ENCODE measurements at places on chromosomes 6 and 20.

DNA sequence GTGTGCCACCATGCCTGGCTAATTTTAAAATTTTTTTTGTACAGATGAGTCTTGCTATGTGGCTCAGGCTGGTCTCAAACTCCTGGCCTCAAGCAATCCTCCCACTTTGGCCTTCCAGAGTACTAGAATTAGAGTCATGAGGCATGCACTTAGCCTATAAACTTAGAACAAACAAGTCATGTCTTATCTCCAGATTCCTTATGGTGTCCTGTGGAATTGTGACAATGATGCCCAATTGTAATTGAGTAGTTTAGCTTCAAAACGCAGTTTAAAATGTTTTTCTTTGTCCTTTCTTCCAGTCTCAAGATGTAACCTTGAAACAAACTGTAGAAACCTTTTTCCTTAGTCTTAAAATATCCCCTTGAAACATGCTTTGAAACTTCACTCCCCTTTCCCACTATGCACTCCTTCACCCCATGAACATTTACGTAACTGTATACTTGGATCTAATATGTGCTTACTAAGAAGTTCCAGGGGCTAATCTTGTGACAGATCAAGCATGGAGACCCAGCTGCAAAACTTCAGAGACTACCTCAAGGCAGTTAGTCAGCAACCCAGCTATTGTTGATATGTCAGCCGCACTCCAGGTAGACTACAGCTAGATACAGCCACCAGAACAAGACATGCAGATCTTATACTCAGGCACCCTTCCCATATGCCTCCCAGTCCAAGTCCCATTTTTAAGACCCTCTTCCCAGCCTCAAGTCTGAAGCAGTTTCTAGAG, 46.2 kb downstream of the MAN1A1 start:
- DNase-seq = no peak

DNA sequence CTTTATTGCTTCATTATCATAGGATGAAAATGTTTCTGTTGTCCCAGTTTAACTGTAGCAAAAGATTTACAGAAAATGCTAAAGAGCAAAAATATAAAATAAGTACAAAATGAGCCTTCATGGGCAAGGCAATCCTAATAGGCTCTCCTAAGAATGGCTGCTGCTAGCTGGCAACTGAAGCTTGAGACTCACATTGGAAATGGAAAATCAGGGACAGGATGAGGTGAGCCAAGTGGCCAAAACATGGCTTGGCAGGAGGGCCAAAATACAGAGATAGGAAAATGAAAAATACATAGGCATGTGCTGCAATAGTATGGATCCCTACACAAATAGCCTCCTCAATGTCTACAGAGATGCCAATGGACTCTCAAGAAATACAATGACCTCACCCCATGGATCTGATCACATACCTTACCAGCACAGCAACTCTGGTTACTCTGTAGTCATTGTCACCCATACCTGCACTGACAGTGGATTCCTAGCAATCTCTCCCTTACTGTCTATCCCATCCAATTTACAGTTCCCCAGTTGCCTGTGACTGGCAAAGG, 105.4 kb downstream of the DST start:
- no peak for DNase-seq

- no peak for DNase-seq
Measured at GRCh38 chr20:4871486-4871885, 129.8 kb downstream of the SLC23A2 start.

DNA sequence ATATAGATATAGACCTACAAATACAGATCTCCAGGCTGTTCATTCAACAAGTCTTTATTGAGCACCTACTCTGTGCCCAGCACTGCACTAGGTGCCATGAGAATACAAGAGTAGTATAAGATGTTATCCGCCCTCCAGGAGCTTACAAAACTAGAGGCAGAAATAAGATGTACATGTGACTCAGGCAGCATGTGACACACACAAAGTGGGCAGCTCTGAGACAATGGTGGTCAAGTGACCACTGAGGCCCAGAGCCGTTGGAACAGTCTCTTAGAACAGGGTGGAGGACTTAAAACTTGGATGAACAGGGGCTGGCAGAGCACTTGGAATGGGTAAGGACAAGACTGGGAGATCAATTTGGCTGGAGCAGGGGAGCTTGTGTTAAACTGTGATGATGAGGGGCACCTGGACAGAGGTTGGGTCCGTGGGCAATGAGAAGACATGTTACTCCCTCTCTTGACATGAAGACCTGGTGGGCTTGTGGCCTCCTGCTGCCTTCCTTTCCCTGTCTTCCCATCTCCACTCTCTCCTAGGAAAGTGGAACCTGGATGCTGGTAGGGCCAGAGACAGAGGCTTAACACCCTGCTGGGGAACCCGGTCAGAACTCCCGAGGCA, 21.2 kb downstream of the TRIM15 start:
- DNase-seq = no peak

- DNase-seq = no peak
Measured at GRCh38 chr6:162181111-162181510, 546.5 kb downstream of the PRKN start.

GRCh38 chr6:39917329-39917728, 16.9 kb downstream of the MOCS1 start:
- DNase-seq = no peak

DNA sequence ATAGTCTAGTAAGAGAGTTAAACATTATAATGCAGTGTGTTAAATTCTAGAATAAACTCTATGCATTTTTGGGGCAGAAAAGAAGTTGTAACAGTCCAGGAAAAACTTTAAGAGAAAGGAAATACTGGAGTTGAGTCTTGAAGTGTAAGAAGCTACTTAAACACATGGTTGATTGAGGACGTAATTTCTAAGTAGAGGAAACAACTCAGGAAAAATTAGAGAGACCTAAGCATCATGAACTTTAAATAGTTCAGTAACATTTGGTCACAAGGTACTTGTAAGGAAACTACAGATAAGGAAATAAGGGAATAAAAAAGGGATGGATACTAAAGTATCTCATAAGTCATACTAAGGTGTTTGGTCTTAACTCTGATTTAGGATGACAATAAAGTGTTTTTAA, 4.7 kb upstream of the TRDN start:
- DNase-seq = no peak

DNA sequence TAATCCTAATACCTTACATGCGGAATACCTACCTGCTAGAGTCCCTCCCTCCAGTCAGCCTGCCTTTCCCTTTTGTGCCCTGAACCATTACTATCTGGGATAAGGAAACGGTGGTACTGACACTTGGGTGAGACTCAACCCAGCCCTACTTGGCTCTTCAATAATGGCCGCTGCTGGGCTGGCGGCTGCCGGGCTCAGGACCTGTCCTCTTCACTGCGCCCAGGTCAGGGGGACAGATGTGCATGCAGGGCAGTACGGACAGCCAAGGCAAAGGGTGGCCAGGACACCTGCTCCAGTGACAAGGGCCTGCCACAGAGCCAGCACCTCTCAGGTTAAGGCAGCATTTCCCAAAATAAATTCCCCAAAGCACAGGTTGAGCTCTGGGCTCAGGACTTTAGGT, 29.9 kb downstream of the UBE2V1 start:
- DNase-seq = no peak

- no peak for DNase-seq
Measured at GRCh38 chr6:41352907-41353306, 17.5 kb downstream of the NCR2 start.

DNA sequence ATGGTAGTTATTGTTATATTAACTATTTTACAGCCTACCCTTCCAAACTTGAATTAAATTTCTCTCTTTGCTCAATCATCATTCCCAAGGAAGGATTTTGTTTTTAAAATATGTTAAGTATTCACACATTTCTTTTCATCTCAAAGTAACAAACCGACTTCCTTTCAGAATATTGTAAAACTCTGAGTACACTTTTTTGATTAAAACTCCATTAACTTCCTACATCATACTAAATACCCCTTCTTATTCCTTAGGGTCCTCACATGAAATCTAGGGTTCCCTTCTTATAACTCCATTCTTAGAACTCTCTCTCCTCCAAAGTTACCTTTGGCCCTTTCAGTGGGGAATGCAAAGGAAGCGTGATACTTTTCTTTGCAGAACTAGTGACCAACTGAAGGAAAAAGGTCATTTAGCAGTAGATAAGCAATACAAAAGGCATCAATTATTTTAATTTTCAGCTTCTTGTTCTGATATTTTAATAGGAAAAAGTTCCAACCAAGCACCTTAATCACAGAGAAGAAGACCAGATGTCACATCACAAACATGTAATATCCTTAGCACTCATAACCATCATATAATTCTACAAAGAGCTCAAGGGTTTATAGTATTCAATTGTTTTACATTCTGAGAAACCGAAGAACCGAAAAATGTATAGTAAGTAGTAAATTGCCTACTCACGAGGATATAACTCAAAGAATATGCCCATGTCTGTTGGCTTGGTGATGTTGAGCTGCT, 494 bp downstream of the RHAG start:
- DNase-seq = no peak

- no peak for DNase-seq
Measured at GRCh38 chr6:36784376-36784636, 54.9 kb downstream of the CPNE5 start.

DNA sequence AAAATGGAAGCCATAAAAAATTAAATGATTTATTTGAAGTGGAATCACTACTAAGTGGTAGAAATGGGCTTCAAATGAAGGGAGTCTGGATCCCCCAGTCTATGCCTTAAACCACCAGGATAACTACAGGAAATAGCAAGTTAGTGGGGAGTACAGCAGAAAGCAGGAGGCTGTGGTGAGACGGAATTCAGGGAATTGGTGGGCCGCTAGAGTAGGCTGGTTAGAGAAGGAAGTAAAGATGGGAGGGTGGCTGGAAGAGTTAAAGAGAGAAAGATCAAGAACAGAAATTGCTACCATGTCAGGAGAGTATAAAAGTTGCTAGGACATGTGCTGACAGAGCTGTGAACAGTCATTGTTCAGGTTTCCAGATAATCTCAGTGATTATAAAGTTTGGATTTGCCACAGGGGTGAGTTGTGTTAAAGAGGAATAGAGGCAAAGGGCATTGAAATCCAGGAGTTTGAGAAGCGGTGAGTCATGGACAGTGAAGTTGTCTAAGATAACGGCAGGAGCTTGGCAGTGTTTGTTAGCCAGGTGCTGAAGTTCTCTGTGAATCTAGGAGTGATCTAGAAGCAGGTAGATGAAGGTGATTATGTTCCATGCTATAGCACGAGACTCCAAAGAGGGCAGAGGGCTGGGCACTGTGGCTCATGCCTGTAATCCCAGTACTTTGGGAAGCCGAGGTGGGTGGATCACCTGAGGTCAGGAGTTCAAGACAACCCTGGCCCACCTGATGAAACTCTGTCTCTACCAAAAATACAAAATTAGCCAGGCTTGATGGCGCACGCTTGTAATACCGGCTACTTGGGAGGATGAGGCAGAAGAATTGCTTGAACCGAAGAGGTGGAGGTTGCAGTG, 13.7 kb upstream of the HINT3 start:
- no peak for DNase-seq

DNA sequence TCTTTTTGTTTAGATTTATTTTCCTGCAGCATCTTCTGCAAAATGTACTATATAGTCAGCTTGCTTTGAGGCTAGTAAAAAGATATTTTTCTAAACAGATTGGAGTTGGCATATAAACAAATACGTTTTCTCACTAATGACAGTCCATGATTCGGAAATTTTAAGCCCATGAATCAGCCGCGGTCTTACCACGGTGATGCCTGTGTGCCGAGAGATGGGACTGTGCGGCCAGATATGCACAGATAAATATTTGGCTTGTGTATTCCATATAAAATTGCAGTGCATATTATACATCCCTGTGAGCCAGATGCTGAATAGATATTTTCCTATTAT, 3.2 kb downstream of the FOXC1 start:
- DNase-seq = no peak

DNA sequence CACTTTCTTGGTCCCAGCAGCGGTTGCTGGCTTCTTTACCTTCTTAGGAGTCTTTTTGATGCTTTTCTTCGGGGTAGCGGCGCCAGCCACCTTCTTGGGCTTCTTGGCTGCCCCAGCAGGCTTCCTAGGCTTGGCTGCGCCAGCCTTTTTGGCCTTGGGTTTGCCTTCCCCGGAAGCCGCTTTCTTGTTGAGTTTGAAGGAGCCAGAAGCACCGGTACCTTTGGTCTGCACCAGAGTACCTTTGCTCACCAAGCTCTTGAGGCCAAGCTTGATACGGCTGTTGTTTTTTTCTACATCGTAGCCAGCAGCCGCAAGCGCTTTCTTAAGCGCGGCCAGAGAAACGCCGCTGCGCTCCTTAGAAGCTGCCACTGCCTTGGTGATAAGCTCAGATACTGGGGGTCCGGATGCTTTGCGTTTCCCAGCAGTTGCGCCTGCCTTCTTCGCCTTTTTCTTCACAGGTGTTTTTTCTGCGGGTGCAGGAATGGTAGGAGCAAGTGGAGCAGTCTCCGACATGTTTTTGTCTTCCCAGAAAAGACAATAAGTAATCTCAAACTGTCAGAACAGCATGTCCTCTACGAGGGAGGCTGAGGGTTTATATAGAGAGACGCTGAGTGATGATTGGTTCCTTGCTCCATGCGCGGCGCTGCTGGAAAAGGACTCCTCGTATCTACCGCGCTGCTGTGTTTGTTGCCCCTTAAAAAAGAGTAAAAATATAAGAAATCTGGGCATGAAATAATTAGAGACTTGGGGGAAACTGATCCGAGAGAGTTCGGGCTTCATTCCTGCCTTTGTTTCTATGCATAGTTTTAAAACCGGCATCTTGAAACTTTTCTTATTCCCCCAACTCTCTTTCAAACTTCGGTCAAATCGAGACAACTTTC, 130.3 kb upstream of the BTN3A2 start:
- DNase-seq = no peak

DNA sequence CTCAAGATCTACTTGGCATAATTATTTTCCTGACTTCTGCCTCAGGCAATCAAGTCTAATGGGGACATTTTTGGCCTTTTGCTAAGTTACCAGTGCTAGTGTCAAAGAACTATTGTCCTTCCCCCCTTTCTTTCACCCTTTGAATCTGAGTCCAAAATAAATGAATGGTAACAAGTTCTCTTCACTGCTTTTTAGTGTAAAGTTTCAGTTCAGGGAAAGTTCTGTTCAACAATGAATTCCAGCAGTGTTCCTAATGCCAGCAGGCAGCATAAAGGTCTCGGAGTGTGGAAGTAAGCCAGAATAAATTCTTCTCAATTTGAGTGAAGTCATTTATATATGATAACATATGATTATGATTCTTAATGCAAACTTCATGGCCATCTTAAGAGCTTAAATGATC, 20.8 kb upstream of the TSPYL1 start:
- no peak for DNase-seq

- DNase-seq = no peak
Measured at GRCh38 chr6:117955684-117956256, 48.7 kb downstream of the SLC35F1 start.

GRCh38 chr20:49445176-49445575, 37.3 kb downstream of the KCNB1 start:
- no peak for DNase-seq
